ENCODE measurements at places on chromosomes 1 and 21.

GRCh38 chr1:6603238-6603914 is 707 bp upstream of the KLHL21 start:
- peak; percentile 82 for DNase-seq

DNA sequence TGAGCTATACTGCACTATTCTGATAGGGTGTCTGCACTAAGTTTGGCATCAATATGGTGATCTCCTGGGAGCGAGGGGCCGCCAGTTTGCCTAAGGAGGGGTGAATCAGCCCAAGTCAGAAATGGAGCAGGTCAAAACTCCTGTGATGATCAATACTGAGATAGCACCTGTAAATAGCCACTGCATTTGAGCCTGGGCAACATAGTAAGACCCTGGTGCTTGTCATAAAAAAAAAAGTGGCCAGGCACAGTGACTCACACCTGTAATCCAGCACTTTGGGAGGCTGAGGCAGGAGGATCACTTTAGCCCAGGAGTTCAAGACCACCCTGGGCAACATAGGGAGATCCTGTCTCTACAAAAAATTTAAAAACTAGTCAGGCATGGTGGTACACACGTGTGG is 11.6 kb upstream of the ZDHHC18 start:
- DNase-seq: no peak

DNA sequence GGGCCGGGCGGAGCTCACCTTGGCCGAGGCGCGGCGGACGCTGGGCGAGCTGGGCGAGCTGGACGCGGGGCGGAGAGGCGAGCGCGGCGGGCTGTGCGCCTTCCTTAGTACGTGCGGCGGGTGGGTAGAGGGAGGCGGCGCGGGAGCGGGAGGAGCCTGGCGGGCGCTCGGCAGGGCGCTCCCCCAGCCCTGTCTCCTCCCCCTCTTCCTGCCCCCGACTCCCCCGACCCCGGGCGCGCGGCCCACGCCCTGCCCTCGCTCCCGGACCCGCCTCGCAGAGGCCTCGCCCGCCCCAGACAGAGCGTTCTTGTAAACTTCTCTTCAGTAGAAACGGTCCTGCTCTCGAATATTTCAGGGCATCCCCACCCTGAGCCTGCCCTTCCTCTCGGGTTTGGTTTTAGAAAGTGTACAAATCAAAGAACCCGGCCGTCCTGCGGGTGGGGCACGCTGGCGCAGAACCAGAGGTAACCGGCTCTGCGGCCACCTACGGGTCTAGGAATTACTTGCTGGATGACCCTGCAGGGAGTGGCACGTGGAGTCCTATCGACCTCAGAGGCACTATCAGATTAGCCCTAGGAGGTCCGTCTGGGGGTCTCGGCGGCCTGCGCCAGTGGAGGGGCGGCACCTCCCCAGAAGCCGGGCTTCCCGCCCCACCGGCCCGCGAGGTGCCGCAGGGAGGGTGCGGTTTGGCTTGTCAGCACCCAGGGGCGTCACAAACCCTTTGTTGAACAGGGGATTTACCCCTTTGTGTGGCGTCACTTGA is at the start of gene S100A10:
TSS of gene S100A10 (minus strand) at position 126 of the 763 bp plus-strand sequence. CDS start 7,629 bp downstream, outside the sequence.
- peak; percentile 83 for DNase-seq

DNA sequence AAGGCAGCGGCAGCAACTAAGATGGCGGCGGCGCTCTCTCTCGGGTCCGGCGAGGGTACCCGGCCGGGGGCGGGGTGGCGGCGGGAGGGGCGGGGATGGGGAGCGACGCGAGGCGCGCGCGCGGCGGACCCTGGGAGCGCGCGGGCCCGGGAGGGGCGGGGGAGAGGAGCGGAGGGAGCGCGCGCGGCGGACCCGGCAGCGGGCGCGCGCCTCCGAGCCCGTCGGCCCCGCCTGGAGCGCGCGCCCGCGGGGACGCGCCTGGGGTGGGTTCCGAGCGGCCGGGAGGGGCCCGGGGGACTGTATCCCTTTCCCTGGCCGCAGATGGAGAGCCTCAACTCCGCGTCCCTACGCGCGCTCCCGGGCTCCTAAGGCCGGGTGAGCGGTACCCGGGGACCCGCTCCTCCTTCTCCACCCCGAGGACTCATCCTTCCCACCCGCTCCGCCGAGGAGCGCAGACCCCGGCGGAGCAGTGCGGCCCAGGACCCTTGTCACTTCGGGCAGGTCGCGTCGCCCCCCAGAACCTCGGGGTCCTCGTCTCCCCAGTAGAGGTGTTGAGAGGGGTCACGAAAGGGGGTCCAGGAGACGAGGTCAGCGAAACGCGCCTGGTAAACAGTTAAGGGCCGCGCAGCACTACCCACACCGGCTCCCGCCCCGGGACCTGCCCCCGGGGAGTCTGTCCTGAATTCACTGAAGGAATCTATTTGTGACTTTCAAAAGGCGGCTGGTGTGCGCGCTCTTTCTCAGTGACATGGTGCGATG is at the start of gene CLSTN1:
TSS of gene CLSTN1 (minus strand) at position 23 of the 759 bp plus-strand sequence. CDS start 232 bp downstream, outside the sequence.
- peak; percentile 84 for DNase-seq

- peak; percentile 99 for DNase-seq
Observed at GRCh38 chr1:63731117-63732043, 42.4 kb upstream of the ROR1 start.

GRCh38 chr1:221458447-221459156 is 283.3 kb downstream of the DUSP10 start:
- peak; percentile 89 for DNase-seq

- peak; percentile 98 for DNase-seq
Observed at GRCh38 chr1:17587693-17588047, 48.2 kb downstream of the ARHGEF10L start.

DNA sequence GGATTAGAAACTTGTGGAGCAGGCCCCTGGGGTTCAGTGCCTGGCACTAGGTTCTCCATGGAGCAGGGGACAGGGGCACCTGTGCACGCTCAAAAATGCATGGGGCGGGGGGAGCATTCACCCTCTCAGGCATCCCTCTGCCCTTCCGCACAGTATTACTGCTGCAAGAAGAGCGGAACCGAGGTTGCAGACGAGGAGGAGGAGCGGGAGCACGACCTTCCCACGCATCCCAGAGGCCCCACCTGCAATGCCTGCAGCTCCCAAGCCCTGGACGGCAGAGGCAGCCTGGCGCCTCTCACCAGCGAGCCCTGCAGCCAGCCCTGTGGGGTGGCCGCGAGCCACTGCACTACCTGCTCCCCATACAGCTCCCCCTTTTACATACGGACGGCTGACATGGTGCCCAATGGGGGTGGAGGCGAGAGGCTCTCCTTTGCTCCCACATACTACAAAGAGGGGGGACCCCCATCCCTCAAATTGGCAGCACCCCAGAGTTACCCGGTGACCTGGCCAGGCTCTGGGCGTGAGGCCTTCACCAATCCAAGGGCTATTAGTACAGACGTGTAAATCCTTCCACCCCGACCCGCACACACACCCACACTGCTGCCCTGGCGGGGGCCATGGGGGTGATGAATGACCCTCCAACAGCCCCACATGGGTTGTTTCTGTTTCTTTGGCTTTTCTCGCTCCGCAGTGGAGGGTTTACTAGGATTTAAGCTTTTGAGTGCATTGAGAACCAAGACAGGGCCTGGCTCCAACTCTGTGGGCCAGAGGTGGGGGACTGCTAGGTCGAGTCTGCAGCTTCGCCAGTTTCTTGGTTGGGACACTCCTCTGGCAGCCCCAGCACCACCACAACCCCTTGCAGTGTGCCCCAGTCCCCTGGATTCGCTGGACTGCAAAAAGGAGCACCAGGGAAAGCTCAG is 63.7 kb downstream of the TOR1AIP2 start:
- DNase-seq: no peak

DNA sequence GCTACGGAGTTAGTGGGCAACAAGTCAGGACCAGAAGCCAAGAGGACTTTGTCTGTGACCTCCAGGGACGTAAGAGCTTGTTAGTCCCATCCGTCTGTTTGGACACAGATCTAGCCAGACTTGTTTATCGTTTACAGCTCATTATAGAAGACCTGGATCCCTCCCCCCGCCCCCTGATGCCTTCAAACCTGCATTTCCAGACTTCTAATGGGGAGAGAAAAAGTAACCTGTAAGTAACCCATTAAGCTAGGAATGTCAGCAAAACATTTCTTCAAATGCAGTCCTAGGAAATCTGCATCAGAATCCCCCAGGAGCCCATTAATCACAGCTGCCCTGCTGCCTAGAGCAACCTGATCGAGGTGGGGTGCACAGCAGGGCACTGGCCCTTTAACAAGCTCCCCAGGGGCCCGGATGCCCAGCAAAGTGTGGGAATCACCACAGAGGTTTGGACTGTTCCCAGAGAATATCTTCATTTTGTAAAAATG is 1.4 kb upstream of the MAD2L2 start:
- DNase-seq: no peak

DNA sequence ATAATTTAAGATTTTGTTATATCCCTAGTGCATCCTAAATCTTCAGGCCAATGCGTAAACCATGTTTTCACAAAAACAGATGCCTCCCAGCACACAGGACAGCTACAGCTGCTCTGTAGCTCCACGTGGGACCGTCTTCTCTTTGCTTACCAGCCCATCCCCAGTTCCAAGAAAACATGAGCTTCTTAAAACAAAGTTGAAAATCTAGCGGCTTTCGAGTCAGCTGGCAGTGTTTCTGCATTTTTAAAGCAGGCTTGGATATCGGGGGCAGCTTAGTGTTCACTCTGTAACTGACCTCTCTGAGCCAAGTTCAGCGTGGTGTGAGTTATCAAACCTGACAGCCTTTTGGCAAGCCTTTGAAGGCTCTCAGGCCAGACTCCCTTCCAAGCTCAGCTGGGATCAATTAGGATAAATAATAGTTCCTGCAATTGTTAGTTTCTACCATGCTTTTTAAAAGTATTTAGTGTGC is 881.5 kb downstream of the LTN1 start:
- DNase-seq: peak; percentile 60

- DNase-seq: no peak
Observed at GRCh38 chr1:168980656-168981055, 125.8 kb upstream of the ATP1B1 start.

DNA sequence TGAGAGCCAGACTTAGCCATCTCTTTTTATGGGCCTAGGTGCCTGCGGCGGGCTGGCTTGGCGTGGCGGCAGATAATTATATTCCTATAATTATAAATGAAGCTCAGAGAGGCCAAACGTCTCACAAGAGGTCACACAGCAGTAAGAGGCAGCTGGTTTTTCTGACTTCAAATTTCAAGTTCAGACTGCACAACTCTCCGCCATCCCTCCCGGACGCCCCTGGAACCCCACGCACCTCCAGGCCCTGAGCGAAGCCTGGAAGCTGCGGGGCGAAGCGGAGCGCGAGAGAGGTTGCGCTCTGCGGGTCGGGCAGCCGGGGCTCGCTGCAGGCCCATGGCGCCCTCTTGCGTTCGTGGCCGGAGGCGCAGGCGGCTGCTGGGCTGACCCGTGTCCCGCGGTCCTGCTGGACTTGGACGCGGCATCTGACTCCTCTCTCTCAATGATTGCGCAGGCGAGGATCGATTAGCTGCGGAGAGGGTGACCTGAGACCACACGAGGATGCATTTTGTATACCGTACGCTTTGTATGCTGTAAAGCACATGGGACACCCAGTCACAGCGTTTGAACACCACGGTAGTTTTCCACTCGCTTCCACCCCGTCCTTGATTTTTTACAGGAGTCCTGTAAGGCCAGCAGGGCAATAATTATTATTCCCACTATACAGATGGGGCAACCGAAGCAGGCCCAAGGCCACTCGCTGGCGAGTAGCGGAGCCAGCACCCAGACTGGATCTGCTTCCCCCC is 272.7 kb downstream of the FOXD2 start:
- DNase-seq: peak; percentile 41

DNA sequence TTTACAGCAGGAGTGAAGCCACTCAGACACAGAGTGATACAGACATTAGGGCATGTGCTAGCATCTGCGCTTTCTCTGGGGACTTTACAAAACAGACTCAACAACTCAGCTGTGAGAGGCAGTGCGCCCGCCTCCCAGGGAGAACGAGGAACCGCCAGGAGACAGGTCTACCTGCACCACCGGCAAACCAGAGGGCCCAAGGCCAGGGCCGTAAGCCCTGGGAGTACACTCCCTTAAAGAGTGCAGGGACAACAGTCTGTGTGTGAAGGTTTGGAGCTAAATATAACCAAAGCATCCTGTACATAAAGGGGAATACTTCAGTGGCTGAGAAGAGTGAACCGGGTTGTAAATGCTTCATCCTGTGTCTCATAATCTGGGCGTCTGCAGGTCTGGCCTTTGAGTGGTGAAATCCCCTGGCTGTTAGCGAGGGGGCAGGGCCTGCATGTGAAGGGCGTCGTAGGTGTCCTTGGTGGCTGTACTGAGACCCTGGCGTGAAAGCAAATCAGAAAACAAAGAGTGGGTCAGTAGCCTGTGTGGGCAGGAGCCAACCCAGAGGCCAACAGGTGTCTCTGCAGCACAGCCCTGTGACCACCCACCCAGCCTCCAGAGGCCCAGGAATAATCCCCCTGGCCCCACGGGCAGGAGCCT is 86.9 kb downstream of the CD247 start:
- DNase-seq: no peak

DNA sequence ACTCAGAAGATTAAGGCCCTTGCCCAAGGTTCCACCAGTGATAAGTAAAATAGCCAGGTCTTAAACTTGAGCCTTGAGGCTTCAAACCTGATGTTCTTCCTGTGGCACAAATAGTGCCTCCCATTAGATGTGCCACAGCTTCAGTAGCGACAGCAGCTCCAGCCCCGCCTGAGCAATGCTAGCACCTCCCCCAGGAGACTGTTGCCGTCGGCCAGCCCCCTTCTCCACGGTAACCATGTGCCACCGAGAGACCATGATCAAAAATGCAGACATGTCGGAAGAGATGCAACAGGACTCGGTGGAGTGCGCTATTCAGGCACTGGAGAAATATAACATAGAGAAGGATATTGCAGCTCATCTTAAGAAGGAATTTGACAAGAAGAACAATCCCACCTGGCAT is 32.2 kb downstream of the KLHDC7A start:
- no peak for DNase-seq

DNA sequence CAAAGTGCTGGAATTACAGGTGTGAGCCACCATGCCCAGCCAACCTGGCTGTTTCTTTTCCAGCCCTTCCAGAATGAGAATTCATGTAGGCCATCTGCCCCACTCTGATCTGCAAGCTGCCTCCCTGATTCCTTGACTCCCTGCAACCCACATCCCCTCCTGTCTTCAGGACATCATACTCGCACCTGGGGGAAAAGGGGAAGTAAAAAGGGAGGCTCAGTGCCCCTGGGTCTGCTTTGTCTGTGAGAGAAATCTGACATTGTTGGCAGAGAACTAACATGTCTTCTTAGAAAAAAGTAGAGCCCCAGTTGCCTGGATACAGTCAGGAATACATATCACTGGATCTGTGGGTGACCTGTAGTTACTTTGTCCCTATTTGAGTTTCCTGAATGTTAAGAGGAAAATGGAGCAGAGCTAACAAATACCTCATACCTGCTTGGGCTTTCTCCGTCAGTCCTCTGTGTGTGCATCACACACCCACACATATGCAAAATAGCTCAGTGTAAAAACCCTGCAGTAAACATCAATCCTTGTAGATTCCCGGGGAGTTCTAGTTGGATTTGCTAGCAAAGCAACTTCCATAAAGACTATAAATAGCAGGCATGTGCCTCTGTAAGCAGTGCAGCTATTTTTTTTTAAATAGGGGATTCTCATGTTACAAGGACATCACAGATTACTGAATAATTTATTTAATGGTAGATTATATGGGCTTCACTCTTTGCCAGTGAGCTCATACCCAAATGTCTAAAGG is 62.9 kb downstream of the TEX35 start:
- DNase-seq: no peak

GRCh38 chr1:88735382-88735781 is 51.3 kb downstream of the PKN2 start:
- no peak for DNase-seq

All from RPMI7951 (cell line).